HS-27A (cell line): ENCODE measurements at places on chromosomes 1 and 21.

- no peak for DNase-seq
These were observed 34.4 kb upstream of the TENT5C start for GRCh38 chr1:117571496-117571895.

GRCh38 chr1:76901158-76901767, 34.0 kb downstream of the ST6GALNAC5 start:
- peak; percentile 49 for DNase-seq

GRCh38 chr1:192904438-192904895, 95.6 kb downstream of the RGS2 start:
- DNase-seq, result peak; percentile 29

DNA sequence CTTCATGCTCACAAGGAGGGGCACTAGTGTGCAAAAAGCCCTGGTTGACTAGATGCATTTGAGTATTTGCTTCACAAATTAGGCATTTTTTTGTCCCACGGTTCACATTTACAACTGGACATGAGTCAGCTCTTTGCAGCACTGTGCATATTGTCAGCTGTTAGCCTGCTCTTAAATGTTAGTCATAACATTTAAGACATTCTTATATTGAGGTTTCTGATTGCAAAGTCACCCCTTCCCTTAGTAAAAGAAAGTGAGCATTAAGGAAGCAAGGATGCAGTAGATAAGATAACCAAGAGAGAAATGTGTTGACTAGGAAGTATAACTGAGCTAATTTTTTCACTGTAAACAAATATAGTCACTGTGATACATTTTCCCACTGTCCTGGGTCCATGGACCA, 132.6 kb upstream of the CTTNBP2NL start:
- DNase-seq, result no peak

DNA sequence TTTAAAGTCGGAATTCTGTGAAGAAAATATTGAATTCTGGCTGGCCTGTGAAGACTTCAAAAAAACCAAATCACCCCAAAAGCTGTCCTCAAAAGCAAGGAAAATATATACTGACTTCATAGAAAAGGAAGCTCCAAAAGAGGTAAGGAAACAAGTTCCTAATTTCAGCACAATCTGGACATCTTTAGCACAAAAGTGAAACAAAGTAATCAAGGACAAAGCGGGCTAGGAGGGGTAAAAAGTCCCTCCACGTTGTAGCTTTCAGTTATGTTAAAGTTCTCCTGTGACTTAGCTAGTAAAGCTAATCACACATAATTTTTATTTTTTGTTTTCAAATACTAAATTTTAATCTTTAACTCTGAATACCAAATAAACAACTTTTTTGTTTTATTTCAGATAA, 2.2 kb downstream of the RGS2 start:
- no peak for DNase-seq
